Aortic smooth muscle cell (primary cell): ENCODE measurements at places on chromosomes 12 and 14. TPM values are rescaled to one million over a fixed set of nuclear protein-coding genes. Genes with fewer than 3 reads are reported as not detected.

The PARP2 gene
- 7.9 and 9.2 TPM in 2 replicates for total RNA-seq

The C12orf50 gene
- total RNA-seq, result 0.13 TPM in 1 of 2 replicates, not detected in the other

The AMDHD1 gene
- total RNA-seq, result 0.06 and 0.40 TPM in 2 replicates

The TNFAIP2 gene
- 65.9 and 69.1 TPM in 2 replicates for total RNA-seq

The CMA1 gene
- not detected in 2 replicates for total RNA-seq

The SMAGP gene
- total RNA-seq, result 12.3 and 14.0 TPM in 2 replicates

The MEG3 gene
- 67.2 and 146 TPM in 2 replicates for total RNA-seq

The CAPZA3 gene
- not detected in 2 replicates for total RNA-seq
